ENCODE measurements at places on chromosomes 2 and 18. TPM values are rescaled to one million over a fixed set of nuclear protein-coding genes. Genes with fewer than 3 reads are reported as not detected.

The DYNAP gene
- total RNA-seq: not detected

The CCDC68 gene
- total RNA-seq: 4.6 TPM

The MC4R gene
- not detected for total RNA-seq

The FBXO15 gene
- 0.58 TPM for total RNA-seq

The HADHA gene
- total RNA-seq: 144 TPM

Data from left lobe of liver (tissue), 2 donors.